ENCODE measurements at places on chromosomes 16 and 17.

DNA sequence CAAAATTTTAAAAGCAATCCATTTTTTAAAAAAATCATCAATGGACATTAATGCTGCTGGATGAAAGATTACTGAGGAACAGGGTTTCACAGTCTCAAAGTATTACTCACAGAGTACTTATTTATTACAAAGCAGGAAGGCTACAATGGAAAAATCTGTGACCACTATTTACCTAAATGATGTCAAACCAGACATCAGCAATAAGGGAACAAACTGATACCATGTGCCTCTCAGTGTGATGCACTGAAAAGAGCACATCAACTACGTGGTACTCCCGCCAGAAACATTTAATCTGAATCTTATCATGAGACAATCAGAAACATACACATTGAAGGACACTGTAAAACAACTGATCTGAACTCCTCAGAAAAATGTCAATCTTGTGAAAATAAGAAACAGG lies 124.2 kb downstream of the PARN start:
- DNase-seq = no peak

GRCh38 chr16:84931506-84931905 lies 79.8 kb downstream of the ZDHHC7 start:
- no peak for DNase-seq

DNA sequence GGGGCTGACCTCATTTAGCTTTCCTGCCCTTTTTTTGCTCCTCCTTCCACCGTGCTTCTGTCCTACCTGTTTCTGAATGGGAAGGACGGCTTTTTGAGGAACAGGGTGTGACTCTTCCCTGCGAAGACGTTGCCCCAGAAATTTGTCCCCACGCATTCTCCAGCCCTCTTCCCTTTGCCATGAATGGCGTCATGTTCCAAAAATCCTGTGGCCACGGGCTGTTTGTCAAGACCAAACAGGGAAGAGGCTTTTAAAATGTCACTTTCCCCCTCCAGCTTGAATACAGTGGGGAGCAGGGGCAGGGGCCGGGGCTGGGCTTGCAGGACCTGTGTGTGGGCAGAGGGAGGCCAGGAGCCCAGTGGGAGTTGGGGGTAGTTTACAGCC lies 13.9 kb downstream of the MPRIP start:
- DNase-seq = no peak

GRCh38 chr16:83870830-83871229 lies 28.1 kb upstream of the MLYCD start:
- DNase-seq = no peak

DNA sequence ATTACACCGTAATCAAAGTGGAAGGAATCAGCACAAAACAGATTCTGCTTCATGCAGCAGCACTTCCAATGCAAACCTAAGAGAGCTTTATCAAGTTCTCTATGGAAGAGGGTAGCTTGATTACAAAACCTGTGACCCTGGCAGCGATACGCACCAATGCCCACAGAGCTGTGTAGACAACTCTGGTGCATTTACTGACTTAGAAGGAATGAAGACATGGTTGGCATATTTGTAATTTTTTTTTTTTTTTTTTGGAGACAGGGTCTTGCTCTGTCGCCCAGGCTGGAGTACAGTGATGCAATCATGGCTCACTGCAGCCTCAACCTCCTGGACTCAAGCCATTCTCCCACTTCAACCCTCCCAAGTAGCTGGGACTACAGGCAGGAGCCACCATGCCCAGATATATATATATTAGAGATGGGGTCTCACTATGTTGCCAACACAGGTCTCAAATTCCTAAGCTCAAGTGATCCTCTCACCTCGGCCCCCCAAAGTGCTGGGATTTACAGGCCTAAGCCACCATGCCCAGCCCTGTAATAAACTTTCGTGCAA lies 49.4 kb downstream of the XPO6 start:
- no peak for DNase-seq

DNA sequence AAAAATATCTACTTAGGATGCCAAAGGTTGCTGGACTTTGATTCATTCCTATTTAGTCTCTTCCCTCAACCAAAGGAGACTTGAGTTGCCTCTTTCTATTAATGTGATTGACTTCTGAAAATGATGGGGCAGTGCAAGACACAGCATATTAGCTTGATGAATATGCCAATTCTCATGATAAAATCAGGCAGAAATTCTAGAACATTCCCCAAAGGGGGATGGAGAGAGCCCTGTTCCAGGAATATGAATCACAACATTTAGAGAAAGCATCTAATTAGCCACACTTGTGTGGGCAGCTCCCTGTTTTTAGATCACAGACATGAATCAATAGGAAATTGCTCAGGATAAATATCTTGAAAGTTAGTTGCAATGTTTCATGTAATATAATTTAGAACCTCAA lies 584.0 kb upstream of the CDH8 start:
- no peak for DNase-seq

GRCh38 chr17:45248132-45248957 lies 13.5 kb downstream of the SPATA32 start:
- no peak for DNase-seq

DNA sequence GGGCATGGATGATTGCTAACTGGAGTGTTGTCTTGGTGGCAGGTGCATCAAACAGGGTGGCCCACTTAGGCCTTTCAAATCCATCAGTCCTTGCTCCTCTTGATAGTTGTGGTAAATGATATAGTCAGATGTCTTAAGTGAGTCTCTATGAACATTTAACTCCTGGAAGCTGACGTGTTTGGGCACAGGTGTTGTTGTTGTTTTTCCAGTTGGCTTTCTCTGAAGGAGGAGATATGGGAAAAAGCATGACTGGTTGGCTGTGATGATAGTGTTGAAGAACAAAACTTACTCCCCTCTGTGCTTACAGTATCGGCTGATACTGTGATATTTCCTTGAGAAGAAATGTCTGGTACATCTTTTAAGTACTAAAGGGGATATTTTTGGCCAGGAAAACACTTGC lies 18.0 kb downstream of the TNRC6A start:
- no peak for DNase-seq

- DNase-seq = no peak
Measured at GRCh38 chr17:78819806-78820792, 20.5 kb downstream of the USP36 start.

- DNase-seq = no peak
Measured at GRCh38 chr17:13921841-13922776, 147.2 kb upstream of the COX10 start.

GRCh38 chr17:9644910-9645751 lies at the start of gene USP43:
Gene USP43, plus strand, starts transcription at chr17:9645517. Its CDS starts 116 bp downstream, at chr17:9645633.
- DNase-seq = no peak

GRCh38 chr17:33292981-33293867 lies at the start of gene ASIC2:
Gene ASIC2, minus strand, starts transcription at chr17:33293295.
- DNase-seq = peak; percentile 78

DNA sequence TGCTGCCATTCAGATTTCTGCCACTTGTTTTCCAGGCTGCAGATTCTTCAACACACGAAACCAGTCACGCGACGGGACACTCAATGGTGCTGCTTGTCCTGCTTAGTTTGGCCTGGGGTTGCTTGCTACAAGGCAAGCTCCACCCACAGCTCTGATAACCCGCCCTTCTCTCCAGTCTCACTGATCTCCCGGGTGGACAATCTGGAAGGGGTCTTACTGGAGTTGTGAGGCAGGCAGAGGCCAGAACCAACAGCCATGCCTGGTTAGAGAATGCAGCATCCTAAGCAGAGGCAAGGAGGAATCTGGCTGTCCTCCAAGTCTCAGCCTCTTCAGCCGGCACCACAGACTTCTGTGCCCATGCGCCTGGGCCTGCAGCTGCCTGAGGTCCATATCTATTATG lies 119.1 kb downstream of the KCNJ12 start:
- no peak for DNase-seq

DNA sequence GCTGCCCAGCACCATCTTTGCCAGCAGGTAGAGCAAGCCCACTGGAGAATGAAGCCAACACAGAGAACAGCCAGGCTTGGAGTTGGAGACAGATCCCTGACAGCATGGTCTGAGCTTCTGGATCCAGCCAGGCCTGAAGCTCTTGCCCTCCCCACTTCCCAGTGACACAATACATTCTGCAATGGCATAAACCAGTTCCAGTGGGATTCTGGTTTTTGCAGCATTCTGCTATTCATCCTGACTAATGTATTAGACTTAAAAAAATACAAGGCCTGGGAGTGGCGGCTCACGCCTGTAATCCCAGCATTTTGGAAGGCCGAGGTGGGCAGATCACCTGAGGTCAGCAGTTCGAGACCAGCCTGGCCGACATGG lies 40.6 kb upstream of the LITAF start:
- DNase-seq = no peak

DNA sequence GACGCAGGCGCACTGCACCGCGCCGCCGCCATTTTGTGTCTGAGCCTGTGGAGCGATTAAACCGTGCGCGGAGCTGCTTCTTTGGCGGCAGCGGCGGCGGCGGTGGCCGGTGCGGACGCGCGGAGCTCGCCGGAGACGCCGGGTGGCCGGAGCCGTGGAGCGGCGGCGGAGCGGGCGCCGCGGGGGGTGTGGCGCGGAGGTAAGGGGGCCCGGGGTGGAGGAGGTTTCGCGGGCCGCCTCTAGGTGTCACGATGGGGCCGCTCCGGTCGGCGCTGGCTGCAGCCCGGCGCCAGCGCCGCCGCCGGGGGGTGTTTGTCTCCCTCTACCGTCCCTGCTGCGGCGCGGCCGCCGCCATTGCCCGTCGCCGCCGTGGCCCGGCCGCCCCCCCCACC lies at the start of gene CTCF:
Gene CTCF (plus strand): TSS at position 1 of the 392 bp plus-strand sequence. CDS start 48,307 bp downstream, outside the sequence.
- peak; percentile 94 for DNase-seq

- no peak for DNase-seq
Measured at GRCh38 chr17:12973496-12974004, 44.3 kb downstream of the ELAC2 start.

GRCh38 chr17:67829331-67829730 lies 4.0 kb downstream of the BPTF start:
- DNase-seq = no peak

DNA sequence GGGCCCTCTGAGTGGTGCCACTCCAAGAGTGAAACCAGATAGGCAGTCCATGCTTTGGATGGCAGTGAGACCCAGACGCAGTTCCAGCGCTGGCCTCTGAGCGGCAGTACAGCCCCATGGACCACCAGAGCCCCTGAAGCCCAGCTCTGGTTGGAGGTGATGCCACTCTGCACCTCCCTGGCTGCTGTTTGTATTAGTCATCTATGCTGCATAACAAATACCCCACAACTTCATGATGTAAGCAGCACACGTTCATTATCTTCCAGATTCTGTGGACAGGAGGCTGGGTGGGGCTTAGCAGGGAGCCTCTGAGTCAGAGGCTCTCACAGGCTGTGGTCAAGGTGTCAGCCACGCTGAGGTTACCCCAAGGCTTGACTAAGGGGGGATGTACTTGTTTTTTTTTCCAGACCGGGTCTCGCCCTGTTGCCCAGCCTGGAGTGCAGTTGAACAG lies 5.1 kb upstream of the NME4 start:
- no peak for DNase-seq

DNA sequence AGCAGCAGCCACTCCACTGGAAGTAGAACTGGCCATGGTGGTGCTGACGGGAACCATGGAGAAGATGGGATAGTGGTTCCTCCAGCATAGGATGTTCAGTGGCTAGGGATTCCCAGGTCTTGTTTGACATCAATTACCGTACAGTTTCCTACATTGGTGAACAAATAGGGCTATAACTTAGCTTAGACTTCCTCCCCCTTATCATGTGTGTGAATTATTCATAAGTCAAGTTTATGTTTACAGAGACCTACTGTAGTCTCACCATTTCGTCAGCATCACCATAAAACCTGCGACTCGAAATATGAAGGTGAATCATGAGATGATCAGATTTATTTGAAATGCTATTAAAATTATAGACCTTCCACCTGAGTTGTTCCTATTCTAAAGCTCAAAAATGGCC lies 1.2 kb downstream of the KRTAP2-3 start:
- DNase-seq = no peak

- no peak for DNase-seq
Measured at GRCh38 chr17:65394811-65395472, 166.5 kb downstream of the AXIN2 start.

DNA sequence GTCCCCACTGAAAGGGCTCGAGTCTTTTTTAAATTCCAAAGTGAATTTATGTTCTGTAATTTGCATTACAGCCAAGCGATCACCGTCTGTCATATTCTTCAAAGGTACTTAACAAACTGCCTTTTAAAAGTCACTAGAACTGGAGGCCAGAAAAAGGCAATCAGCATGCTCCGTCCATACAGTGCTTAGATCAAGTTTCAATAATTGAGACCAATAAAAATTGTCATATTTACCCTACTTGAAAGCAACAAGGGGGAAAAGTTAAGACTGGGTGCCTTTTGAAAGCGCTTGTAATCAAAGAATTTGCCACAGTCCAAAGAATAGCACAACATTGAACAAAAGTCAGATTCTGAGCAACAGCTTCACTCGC lies 9.0 kb upstream of the ZFHX3 start:
- no peak for DNase-seq

DNA sequence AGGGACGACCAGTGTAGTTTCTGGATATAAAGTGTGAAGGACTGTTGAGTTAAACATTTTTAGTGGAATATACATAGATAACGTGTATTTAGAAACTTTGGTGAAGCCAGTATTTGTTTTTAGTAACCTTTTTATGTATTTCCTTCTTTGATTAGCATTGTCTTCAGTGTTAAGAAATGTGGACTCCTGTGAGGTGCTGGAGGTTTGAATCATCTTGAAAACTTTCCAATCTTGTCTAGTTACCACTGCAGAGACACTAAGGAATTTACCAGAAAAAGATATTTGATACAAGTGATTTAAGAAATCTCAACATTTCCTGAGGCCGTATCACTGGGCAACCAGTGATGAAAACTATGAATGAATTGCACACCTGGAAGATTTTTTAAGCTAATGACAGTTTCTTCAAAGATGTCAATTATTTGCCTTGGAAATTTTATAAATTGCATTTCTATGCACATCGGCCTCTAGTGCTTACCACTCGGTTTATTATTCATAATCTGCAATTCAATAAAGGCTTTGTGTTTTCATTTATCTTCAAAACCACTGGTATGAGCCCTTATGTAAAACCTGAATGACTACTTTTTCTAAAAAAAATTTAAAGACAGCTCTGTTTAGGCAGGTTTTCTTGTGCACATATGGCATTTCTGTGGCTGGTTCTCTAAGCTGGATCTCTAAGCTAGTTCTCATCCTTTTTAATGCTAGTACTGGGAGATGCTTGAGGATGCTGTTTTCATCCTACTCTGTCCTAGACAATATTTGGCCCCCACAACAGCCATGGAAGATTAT lies 31.4 kb upstream of the ADCY7 start:
- no peak for DNase-seq

GRCh38 chr16:27231692-27232060 lies 28.4 kb downstream of the KDM8 start:
- DNase-seq = peak; percentile 68

DNA sequence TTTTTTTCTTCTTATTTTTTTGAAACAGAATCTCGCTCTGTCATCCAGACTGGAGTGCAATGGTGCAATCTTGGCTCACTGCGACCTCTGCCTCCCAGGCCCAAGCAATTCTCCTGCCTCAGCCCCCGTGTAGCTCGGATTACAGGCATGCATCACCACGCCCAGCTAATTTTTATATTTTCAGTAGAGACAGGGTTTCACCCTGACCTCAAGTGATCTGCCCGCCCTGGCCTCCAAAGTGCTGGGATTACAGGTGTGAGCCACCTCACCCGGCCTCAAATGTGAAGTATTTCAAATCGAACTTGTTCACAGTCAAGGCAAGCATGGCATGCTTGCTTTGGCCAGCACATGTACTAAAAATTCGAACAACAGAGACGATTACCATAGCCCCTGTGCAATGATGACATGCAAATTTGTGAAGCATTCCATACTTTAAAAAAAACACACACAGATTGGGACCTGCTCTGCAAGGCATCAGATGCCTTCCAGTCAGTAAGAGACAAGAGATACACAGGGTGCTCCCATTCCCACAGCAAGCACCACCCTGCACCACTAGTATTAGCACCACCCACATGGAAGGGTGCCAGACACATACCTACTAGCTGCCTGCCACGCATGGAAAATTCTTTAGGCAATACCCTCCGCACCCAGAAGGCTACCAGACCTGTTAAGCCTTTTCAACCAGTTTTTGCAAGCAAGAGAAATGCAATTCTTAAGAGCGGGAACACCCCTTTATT lies 47.2 kb downstream of the ANKRD11 start:
- DNase-seq = no peak
